GM12878 (cell line): ENCODE measurements at places on chromosomes 6 and 20. TPM values are rescaled to one million over a fixed set of nuclear protein-coding genes. Genes with fewer than 3 reads are reported as not detected.
A peak's percentile ranks its signal among the peaks of the same experiment; 100 is the strongest.

Gene TCF19
- 60.2 and 61.1 TPM in 2 replicates for total RNA-seq

- no peak for DNase-seq
Measured at GRCh38 chr6:80446454-80447045, 340.1 kb downstream of the BCKDHB start.

- no peak for DNase-seq
Measured at GRCh38 chr6:151172751-151173150, 67.0 kb upstream of the AKAP12 start.

GRCh38 chr6:161393839-161394364 is 120.0 kb upstream of the AGPAT4 start:
- DNase-seq, result peak; percentile 43

Gene SEMG1
- not detected in 2 replicates for total RNA-seq

GRCh38 chr20:60765821-60766403 is 486.1 kb upstream of the CDH4 start:
- DNase-seq, result no peak

Gene BANF2
- total RNA-seq, result not detected in 2 replicates

- DNase-seq, result no peak
Measured at GRCh38 chr6:38901802-38902522, 146.6 kb upstream of the GLP1R start.

GRCh38 chr20:24738981-24739633 is 210.0 kb upstream of the CST7 start:
- DNase-seq, result peak; percentile 9

GRCh38 chr6:119308048-119308570 is 41.5 kb downstream of the MAN1A1 start:
- DNase-seq, result no peak

DNA sequence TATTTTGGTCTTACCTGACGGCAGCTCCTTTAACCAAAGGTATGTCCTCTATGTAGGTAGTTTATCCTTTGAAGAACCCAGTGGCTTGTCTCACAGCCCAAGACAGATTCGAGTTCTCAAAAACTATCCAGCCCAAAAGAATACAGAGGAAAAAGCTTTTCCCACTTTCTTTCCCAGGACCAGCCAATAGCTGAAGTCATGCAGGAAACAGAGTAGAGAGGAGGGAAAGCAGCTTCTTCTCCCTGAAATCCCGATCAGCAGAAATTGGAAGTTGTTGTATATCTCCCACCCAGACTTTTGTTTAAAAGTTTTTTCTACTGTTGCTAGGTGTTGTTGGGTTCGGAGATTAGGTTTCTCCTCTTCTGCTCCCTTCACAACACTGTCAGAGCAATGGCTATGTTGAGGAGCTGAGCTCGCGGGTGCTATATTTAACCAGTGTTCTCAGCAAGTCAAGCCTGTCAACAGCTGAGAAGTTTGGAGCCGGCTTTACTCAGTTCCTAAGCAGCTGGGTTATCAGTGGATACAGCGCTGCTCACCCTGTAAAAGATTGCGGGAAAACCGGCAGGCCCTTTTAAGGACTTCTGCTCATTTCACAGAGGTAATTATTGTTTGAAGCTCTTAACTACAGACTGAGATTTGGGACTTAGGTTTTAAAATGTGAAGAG is at the start of gene FILIP1:
Gene FILIP1 (minus strand): TSS at position 401 of the 665 bp plus-strand sequence. CDS start 78,828 bp downstream, outside the sequence.
- no peak for DNase-seq

GRCh38 chr6:53579338-53579737 is 34.4 kb upstream of the GCLC start:
- no peak for DNase-seq

Gene PHACTR1
- total RNA-seq, result 66.7 and 69.7 TPM in 2 replicates

Gene CRISP3
- total RNA-seq, result not detected in 2 replicates

GRCh38 chr6:163530406-163530805 is 115.9 kb downstream of the QKI start:
- DNase-seq, result no peak

GRCh38 chr20:60063048-60063451 is 104.8 kb downstream of the CDH26 start:
- DNase-seq, result no peak

GRCh38 chr20:1881240-1881835 is 13.9 kb upstream of the SIRPA start:
- no peak for DNase-seq

DNA sequence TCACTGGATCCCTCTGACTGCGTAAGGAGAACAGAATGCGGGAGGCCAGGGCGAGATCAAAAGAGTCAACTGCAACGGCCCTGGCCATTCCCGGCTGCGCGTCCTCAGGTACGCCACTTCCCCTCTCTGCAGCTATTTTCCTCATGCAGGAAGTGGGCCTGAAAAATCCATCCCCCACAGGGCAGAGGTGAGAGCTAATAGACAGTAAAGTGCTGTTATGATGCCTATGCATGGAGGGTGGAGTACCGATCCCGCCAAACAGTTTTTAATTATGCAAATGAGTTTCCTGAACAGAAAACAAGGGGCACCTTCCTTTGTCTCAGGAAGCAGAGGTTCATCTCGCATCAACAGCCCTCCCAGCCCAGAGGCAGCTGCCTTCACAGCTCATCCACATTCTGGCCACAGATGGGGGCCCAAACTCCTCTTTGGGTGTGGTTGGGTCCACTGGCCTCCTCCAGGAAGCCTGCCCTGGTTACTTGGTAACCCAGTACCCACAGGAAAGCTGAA is 9.3 kb downstream of the PREX1 start:
- peak; percentile 59 for DNase-seq

Gene IL17A
- not detected in 2 replicates for total RNA-seq

Gene SLC22A2
- not detected in 2 replicates for total RNA-seq

Gene PREX1
- 108 and 114 TPM in 2 replicates for total RNA-seq

GRCh38 chr6:93932175-93932574 is 512.8 kb upstream of the EPHA7 start:
- DNase-seq, result no peak

DNA sequence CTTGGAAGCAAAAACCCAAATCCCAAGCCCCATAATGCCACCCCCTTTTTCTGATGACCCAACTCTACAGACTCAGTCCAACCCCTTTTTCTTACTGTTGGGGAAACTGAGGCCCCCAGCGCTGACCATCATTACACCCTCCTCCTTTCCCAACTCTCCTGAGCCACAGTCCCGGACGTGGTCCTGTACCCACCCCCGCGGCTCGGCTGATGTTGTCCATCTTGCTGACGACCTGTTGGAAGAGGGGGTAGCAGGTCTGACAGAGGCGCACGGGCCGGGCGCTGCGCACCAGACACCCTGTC is 533 bp downstream of the OSTM1 start:
- DNase-seq, result no peak

- no peak for DNase-seq
Measured at GRCh38 chr20:61936701-61937131, 129.0 kb downstream of the TAF4 start.

GRCh38 chr6:25027221-25027916 is 91.6 kb upstream of the RIPOR2 start:
- peak; percentile 60 for DNase-seq
